ENCODE measurements at places on chromosomes 2 and 18.
A peak's percentile ranks its signal among the peaks of the same experiment; 100 is the strongest.

- no peak for DNase-seq
Observed at GRCh38 chr2:119739580-119740255, 20.0 kb upstream of the PTPN4 start.

DNA sequence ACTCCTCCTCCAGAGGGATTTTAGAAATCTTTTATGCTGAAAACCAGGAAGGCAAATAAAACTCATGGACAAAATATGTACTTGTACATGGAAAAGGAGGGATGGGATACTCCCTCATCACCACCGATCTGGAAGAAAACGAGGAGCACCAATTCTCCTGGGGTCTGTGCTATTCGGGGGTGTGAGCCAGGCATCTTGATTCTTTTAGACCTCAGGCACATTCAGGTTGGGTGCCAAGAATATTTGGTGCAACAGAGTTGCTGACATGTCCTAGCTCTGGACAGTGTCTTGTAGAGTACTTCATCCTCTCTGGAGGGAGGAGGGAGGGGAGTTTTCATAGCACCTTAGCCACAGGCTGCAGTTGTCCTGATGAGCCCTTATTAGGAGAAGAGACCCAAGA lies 163.0 kb downstream of the PRKCE start:
- DNase-seq, result no peak

DNA sequence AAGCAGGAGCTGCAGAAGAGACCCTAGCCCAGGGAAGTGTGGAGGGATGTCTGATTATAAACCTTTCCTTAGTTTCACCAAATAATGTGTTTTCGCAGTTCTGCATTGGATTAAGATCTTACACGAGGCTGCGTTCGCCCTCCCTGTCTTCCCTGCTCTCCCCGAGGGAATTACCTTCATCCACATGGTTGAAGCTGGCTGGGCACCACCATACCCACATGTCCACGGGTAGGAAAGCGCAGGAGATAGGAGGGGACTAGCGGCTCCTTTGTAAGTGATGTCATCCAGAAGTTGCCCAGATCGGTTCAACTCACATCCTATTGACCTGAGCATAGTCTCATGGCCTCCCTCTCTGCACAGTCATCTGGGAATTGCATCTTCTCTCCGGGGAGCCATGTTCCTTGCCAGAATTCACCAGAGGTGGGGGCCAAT lies 1.1 kb downstream of the TTL start:
- DNase-seq, result no peak

GRCh38 chr2:61900281-61900680 lies 5.2 kb upstream of the COMMD1 start:
- no peak for DNase-seq

DNA sequence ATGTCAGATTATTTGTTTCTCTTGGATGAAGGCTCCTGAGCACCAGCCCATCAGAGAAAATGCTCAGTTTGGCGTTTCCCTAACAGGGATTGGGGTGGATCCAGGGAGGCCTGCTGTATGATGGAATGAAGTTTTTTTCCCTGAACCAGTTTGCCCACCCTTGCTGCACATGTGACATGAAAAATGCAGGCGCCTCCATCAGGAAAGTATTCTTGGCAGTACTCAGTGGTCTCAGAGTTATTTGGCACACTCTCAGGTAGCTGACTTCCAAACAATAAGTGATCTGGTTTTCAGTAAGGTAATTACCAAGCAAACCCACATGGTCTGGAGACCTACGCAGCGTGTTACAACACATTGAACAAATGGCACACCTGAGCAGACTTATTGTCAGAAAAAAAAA lies 254.9 kb downstream of the PAX3 start:
- DNase-seq, result no peak

- no peak for DNase-seq
Observed at GRCh38 chr18:3914833-3915610, 465.1 kb downstream of the TGIF1 start.

DNA sequence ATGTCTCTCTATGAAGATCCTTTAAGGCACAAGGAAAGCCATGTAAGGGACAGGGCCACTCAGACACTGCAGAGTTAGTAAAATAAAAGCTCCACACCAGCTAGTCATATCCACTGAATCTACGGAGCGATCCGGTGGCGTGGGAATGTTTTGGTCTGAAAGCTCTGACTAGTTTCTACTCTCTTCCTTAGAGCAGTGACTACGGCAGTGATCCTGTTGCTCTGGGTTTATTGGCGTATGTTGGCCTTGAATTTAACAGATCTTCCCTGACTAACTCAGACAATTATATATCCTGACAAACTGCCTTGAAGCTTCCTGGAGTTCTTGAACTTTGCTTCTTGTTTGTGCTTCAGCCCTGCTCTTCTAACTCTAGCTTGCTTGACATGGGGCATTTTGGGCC lies 115.3 kb upstream of the FZD5 start:
- DNase-seq, result no peak

DNA sequence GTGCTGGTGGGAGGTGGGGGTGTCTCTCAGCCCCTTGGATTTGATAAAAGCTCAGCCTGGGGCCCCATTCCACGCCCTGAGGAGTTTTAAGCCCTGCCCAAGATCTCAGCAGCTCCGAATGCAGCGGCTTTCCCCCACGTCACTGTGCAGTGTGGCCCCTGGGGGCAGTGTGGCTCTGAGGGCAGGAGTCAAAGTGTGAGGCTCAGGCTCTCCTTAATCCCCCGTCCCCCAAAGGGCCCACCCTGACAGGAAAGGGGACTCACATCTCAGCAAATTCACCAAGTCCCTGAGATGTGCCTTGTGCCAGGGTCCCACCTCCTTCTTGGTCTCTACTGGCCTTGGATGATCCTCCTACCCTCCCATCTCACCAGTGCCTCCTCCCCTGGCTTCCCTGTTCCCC lies 25.2 kb downstream of the NPPC start:
- no peak for DNase-seq

- no peak for DNase-seq
Observed at GRCh38 chr18:28176698-28176947, 307 bp downstream of the CDH2 start.

DNA sequence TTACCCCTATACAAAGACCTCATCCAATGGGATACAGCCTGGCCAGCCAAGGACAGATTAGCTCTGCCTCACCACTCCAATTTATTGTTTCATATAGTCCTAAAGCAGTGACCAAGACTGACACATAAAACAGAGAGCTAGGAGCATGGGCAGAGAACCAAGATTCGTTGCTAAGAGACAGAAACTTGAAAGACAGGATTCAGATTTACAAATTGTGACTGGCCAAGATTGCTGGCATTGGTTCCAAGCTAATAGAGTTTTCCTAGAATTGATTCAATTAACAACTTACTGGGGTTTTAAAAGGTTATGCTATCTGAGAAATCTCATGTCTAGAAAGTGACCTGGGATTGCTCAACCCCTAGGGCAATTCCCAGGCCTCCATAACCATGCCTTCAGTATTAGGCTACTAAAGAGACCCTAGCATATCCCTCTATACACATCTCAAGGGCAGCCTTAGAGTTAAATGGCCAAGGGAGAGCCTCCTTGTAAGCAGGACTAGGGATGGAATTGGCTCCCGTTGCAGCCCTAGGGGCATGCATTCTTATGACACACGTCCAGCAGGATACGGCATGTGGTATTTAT lies 75.6 kb downstream of the ICOS start:
- DNase-seq, result no peak

DNA sequence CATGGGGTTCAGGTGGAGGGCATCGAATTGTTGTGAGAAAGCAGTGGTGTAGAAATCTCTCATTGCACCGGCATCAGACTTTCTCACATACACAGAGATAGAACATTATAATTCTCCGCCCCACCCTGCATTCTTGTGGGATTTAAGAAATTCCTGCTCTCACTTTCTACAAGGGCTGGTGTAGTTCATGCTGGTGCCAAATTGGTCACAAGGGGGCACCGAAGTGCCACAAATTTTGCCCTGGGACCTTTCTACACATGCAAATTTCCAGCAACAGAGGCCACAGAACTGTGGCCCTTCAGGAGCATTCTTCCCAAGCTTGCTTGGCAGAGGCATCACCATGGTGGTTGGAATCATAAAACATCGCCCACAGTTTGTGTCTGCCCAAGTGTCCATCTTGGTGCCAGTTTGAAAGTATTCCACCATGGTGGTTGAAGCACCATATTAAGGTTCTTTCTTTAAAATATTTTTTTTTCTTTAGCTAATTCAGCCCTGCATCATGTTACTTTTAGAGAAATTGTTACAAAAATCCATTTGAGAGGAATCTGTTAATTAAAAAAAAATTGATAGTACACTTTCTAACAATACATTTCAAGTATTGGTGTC lies 521.2 kb upstream of the FANCL start:
- DNase-seq, result peak; percentile 1

- DNase-seq, result no peak
Observed at GRCh38 chr2:74383254-74383653, 3.1 kb upstream of the DCTN1 start.

DNA sequence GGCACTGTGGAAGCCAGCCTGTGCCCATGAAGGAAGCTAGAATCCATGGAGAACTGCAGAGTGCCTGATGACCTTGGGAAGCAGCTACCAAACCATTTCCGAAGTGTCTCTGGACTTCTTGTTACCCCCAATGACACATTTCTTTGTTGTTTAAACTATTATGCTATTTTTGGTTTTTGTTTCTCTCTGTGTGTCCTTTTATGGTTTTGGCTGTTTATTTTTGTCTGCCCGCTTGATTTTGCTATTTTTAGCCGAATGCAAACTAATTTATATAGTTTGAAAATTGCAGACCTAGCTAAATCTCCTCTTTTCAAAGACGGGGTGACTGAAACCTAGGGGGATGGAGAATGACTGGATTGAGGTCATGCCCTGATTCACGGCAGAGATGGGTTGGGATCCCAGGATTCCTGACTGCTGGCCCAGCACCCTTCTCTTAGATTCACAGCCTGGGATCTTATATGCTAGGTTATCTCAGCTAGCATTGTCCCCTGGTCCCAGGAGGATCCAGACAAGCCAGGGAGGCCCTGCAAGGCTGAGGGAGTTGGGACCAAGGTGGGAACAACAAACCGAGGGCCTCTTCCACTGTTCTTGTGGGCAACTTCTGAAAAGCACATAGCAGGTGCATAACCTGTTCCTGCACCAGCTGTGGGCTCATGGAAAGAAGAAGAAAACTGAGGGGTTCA lies 116.3 kb upstream of the HAAO start:
- DNase-seq, result no peak
